LHCN-M2 (cell line): ENCODE measurements at places on chromosomes 7 and 10. TPM values are rescaled to one million over a fixed set of nuclear protein-coding genes. Genes with fewer than 3 reads are reported as not detected.

DNA sequence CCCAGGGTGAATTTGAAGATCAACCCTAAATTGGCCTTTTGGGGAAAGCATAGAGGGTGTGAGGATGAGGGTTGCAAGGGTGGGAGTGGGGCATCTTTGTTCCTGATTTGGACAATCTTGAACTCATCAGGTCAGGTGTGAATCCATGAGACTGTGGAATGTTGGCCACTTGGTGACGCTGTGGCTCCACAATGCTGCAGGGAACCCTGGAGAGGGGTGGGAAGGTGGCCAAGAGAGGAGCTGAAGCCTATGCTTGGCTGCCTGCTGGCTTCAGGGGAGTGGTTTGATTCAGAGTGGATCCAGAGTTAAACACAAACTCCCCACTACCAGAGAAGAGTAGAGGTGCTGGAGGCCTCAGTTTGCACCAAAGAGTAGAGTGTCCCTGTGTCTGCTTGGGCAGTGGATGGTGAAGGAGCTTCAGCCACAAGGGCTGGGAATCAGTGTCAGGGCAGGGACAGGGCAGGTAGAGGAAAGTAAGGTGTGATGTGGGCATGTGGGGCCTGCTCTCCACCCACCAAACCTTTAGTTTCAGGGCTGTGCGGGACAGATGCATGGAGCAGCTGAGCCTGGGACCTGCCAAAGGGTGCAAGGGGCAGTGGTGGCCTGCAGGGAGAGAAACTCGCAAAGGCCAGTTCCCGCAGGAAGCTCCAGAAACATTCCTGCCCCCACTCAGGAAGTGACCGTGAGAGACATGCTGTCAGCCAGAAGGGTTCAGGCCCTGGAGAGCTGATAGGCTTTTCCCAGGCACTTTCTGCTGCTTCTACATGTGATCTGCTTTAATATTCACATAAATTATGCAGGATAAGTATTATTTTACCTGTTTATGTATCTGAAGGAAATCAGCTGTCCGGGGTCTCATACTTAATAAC lies 81.0 kb upstream of the PRSS58 start:
- DNase-seq = peak; percentile 25

DNA sequence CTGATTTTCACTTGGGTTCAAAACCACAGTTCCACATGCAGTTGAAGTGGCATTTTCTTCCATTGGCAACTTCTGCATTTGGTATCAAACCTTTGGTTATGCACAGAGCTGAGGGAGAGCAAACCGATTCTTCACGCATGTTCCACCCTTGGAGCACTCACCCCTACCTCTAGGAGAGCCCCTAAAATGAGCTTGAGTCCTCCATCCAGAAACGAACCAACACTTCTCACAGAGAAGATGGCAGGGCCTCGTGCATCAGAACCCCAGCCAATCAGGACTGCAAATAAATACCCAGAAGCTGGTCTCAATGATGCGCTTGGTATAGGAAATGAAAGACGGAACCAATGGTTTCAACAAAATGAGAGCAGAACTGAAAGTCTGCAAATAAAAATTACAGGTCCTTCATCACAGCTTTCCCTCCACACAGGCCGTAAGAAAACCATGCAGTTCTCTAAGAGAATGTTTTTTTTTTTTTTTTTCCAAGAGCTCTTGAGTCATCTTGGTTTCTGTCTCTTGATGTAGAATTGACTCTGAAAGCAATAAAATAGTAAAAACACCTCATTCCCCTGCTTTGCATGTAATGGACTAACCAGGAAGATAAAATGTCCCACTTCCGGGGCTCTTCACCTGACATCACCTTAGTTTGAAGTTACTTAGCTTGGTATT lies 23.9 kb downstream of the KLF6 start:
- DNase-seq = no peak

GRCh38 chr10:16518822-16519221 lies 2.9 kb downstream of the C1QL3 start:
- DNase-seq = peak; percentile 13

DNA sequence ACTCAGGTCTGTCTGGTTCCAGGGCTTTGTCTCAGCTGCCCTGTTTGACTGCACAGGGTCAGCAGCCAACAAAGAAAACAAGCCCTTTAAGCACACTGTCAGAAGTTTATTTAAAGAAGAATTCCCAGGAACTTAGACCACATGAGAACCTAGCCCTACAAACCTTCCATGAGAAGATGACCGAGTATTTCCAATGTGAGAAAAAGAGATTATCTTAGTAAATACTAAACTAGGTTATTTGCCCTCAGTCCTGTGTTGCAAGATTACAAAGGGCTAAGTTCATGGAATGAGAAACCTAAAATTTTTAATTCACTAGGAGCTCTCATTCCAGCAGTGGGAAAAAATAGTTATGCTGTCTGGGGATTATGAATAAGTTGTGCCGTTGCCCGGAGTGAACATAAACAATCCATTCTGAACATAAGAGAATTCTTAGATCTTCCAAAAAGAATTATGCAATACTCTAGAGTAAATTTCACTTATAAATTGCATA lies 46.7 kb downstream of the NOC3L start:
- DNase-seq = peak; percentile 57

- no peak for DNase-seq
These were observed 248.1 kb downstream of the MTERF1 start for GRCh38 chr7:91632234-91632940.

DNA sequence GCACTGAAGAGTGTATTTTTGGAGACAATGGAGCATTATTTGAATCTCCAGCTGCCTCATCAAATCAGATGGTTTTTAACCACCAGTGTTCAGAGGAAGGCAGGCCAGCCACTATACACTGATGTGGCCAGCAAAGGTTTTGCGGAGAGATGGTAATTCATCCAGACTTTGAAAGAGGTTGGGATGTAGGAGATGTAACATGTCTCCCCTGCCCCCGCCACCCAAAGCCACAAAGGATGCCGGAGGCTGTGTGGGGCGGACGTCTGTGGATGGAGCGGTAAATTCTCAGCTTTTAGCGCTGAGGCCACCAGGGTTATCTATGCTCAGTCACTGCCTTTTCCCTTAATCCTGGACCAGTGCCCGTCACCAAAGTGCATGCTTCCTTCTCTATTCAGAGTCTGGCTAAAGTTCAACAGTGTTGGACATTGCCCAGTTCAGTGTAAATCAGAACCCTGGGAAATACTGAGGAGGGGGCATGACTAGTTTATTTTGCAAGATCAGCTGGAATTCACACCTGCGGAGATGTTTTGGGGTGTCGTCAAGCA lies 3.7 kb upstream of the TRIP6 start:
- no peak for DNase-seq

GRCh38 chr7:20330239-20330927 lies at the start of gene ITGB8:
ITGB8 (plus strand) TSS chr7:20330900; CDS start chr7:20331807, 907 bp downstream.
- peak; percentile 91 for DNase-seq

- DNase-seq = peak; percentile 98
These were observed 212.8 kb downstream of the MAD1L1 start for GRCh38 chr7:2019711-2020511.

DNA sequence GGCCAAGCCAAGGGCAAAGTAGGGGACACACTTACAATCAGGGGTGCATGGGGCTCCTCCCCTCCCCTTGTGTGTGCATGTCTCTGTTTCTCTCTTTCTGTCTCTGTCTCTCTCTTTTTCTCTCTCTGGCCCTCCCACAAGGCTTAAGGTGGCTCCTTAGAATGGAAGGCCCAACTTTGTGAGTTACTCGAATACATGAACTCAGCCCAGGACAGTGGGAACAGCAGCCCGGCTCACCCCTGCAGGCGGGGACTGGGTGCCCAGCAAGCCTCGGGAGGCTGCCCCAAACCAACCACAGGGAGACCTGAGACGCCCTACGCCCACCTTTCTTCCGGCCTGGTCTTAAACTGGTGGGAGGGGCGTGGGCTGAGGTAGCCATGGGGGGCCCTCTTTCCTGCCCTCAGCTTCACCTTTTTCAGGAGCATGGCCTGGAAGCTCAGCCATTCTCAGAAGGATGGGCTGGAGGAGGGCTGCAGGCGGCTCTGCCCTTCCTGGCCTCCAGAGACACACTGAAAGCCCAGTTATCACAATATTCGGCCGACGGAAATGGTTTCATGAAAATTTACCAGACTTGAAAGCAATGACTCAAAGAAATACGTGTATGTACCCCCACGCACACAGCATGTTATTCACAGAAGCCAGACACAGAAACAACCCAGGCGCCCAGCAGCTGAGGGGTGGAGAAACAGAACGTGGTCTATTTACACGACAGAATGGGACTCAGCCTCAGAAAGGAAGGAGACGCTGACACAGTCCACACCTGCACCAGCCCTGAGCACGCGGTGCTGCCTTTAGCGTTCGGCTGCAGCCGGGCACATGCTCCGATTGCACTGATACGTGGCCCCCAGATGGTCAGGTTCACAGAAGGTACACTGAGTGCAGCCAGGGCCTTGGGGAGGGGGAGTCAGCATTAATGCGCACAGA lies 229.5 kb downstream of the PTPRN2 start:
- DNase-seq = no peak

GRCh38 chr7:105304040-105304895 lies 84.5 kb downstream of the SRPK2 start:
- peak; percentile 67 for DNase-seq

- no peak for DNase-seq
These were observed 4.0 kb upstream of the AQP1 start for GRCh38 chr7:30907527-30908267.

DNA sequence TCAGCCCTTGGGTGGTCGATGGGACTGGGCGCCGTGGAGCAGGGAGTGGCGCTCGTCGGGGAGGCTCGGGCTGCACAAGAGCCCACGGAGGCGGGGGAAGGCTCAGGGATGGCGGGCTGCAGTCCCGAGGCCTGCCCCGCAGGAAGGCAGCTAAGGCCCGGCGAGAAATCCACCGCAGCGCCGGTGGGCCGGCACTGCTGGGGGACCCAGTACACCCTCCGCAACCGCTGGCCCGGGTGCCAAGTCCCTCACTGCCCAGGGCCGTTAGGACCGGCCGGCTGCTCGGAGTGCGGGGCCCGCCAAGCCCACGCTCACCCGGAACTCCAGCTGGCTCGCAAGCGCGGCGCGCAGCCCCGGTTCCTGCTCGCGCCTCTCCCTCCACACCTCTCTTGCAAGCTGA lies 138.4 kb downstream of the BAMBI start:
- no peak for DNase-seq

- DNase-seq = no peak
These were observed 33.3 kb upstream of the FGFR2 start for GRCh38 chr10:121631365-121632029.

The PLXDC2 gene
- 4.0 and 4.6 TPM in 2 replicates for total RNA-seq

The SLC13A4 gene
- 0.06 TPM in 1 of 2 replicates, not detected in the other for total RNA-seq
